H7 (cell line): ENCODE measurements at places on chromosomes 1 and 21.
A peak's percentile ranks its signal among the peaks of the same experiment; 100 is the strongest.

DNA sequence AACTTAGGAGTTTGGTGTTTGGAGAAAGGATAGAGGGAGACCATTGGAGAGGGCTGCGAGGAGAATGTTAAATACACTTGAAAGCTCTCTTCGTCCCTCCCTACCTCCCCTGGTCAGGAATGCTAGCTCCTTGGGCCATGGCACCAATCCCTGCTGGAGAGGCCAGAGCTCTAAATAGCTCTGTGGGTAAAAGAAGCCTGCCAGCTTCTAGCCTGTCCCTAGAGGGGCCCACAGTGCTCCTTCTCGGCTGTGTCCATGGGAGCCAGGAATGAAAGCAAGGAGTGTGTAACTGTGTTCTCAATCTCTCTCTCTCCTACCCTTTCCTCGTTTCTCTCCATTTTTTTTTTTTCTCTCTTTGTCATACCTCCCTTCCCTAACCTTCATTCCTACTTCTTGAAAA is at the start of gene CCDC190:
TSS of gene CCDC190 (minus strand) at position 75 of the 400 bp plus-strand sequence. CDS start 1,529 bp downstream, outside the sequence.
- no peak for DNase-seq

GRCh38 chr1:22344851-22345560 is 106.6 kb upstream of the ZBTB40 start:
- no peak for DNase-seq

GRCh38 chr1:84374991-84375696 is 23.1 kb upstream of the DNASE2B start:
- no peak for DNase-seq

DNA sequence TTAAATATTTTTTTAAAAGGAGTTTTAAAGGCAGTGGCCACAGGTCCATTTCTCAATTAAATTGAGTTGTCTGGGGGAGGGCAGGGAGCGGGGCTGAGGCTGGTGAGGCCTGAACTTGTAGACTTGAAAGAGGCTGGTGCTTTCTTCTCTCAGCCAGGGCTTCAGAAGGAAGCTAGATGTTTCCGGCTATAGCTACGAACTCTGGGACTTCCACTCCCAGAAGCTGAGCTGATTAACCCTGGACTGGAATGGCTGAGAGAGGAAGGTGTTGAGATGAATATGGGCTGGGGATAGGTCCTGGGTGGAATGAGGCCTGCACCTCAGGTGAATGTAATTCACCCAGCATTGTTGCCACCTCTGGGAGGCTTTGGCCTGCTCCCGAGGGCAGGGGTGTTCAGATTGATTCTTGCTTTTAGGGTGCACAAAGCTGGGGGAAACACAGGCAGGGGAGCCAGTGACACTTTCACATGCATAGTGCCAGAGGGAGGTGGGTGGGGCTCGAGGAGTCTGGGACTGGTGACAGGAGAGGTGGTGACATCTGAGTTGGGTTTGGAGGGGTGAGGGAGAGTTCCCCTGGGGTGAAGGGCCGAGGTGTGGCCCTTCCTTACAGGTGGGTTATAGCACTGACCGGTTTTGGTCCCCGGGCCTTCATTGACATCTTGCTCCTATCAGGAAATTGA is 18.2 kb downstream of the LDLRAP1 start:
- DNase-seq = no peak

- no peak for DNase-seq
These were observed 5.3 kb downstream of the LUZP1 start for GRCh38 chr1:23163395-23163794.

DNA sequence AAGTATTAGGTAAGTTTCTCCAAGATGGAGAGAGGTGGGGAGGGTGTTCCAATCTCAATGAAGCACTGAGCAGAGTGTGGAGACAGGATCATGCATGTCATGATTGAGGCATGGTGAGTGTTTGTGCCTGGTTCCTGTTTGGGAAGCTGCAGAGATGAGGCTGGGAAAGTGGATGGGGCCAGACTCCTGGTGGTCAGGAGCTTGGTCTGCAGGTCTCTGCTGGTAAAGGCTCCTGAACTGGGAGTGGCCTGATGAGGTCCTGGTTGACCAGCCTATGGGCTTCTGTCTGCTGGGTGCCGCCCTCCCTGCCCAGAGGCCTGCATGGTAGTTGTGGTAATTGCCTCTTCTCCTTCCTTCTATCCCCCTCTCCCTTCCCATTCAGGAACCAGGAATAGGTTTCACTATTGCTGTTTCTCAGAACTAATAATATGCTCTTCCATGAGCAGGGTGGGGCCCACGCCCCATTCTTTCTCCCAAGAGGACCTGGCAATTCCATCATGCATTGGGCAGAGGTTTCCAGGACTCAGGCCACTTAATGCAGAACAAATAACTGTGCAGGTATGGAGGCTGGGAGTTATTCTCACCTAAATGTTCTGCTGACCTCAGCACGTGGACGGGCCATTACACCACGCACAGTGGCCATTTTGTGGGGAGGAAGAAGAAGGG is 24.5 kb downstream of the PROK1 start:
- peak; percentile 76 for DNase-seq

- DNase-seq = no peak
These were observed 78.2 kb downstream of the RAP1GAP start for GRCh38 chr1:21590934-21591333.

GRCh38 chr21:34330055-34330454 is 33.8 kb upstream of the KCNE2 start:
- no peak for DNase-seq

GRCh38 chr1:54595956-54596498 is 27.3 kb downstream of the FAM151A start:
- DNase-seq = no peak

- DNase-seq = no peak
These were observed 26.6 kb downstream of the NPHP4 start for GRCh38 chr1:5965586-5966131.

DNA sequence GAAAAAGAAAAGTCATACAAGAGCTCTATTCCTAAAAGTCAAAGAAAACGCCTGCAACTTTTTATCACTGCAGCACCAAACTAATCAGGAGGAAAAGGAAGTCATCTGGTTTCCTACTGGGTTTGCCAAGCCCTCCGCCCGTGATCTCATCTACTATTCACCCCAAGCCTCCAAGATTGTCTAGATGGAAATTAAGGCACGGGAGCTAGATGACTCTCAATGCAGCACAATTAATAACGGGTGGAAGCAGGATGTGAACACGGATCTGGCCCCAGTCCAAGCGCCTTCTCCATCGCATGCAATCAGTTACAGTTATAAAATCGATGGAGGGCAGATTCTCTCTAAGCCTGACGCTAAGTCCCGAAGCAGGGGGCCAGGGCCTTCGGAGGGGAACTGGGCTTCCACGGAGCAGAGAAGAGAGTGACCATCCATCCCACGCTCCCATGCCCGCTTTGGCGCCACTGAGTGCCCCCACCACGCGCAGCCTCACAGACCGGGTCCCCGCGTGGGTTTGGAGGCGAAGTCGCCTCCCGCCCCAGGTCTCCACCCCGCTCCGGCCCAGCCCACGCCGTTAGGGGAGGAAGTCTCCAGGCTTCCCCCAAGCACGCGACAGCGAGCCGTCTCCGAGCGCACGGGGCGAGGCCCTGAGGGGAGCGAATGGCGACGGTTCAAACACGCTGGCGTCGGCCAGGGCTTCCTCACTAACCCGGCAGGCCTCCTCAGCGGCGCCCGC is 1.8 kb downstream of the HSF2BP start:
- peak; percentile 48 for DNase-seq

- no peak for DNase-seq
These were observed 122.3 kb downstream of the SNX7 start for GRCh38 chr1:98783821-98784220.
